ENCODE measurements at places on chromosomes 3 and 15.

DNA sequence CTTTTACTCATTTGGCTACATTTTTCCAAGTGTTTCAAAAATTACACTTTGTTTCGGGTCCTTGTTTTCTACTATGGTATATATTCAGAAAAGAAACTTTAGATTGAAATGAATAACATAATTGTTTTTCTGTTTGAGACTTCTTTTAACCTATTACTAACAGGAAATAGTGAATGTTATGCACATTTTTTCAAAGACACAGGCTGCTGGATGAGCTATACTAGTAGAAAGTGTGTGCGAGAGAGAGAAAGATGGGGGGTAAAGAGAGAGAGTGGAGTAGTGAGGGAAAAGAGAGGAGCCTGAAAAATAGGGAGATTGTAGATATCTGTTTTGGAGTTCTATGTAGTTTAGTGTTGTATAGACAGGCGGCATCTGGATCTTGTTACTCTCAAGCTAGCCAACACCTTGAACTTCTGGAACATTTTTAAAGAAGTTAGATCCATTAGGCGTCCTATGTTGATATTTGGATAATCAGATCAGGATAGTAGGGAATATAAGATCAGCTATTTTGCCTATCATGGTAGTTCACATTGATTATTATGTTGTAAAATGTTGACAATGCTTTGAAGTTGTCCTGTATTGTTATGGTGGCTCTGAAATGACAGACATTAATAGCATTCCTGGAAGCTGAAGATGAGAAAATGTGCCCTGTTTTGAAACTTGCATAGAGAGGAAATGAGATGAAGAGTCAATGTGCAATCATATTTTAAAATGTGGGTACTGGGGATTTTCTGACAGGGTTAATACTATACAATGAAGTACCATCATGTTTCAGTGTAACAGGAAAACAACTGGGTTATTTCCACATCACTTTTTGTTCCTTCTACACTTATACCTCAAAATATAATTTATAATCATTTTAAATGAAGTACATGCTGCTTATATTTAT lies 2.6 kb downstream of the RBMS3 start:
- no peaks in the 10 kb centered on the region for H3K36me3 ChIP-seq
- H3K27ac ChIP-seq, result peak overlapping the region; percentile 89

DNA sequence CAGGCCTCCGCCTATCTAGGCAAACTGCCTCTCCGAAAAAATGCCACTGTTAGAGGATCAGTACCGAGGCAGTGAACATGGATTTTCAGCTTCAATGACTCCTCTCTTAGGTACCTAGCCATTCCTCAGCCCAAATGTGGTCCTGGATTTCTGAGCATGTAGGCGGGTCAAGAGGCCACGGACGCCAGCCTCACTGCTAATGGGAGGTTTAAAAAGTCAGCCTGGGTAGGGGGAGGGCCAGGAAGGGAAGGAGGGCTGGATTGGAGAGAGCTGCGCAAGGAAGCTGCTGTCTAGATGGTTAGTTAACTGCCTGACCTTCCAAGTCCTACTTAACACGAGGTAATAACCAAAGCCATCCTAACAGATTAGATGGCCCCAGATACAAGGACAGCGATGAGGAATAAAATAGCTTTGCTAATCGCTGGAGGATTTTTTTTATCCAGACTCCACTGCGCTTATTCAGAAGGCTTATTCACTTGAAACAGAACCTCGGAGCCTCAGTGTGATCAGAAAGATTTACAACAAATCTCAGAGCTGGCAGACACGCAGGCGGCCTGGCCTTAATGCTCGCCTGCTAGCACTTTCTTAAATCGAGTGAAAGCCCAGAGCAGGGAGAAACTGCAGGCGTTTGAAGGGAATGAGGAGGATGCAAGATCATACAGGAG lies 34.3 kb downstream of the TLE3 start:
- no peak for DNase-seq
- peaks cover 55% of the 10 kb centered on the region for H3K4me1 ChIP-seq
- H3K27ac ChIP-seq, result peak overlapping the region; percentile 58
- no peak overlapping the region for H3K4me3 ChIP-seq
- peaks cover 50% of the 10 kb centered on the region for H3K36me3 ChIP-seq

- DNase-seq, result no peak
- no peaks in the 10 kb centered on the region for H3K36me3 ChIP-seq
- no peaks in the 10 kb centered on the region for H3K27me3 ChIP-seq
- no peak overlapping the region for H3K27ac ChIP-seq
Observed at GRCh38 chr15:83695246-83695645, 41.3 kb downstream of the ADAMTSL3 start.

GRCh38 chr15:40265875-40266274 lies 17.0 kb downstream of the ANKRD63 start:
- H3K36me3 ChIP-seq, result no peaks in the 10 kb centered on the region
- H3K27ac ChIP-seq, result no peak overlapping the region
- no peaks in the 10 kb centered on the region for H3K27me3 ChIP-seq
- no peak overlapping the region for H3K4me3 ChIP-seq
- DNase-seq, result no peak
- H3K4me1 ChIP-seq, result peaks cover 10% of the 10 kb centered on the region

GRCh38 chr3:12752102-12752501 lies 7.0 kb downstream of the TMEM40 start:
- H3K4me1 ChIP-seq, result peaks cover 17% of the 10 kb centered on the region
- DNase-seq, result no peak
- H3K36me3 ChIP-seq, result no peaks in the 10 kb centered on the region
- no peak overlapping the region for H3K4me3 ChIP-seq
- no peaks in the 10 kb centered on the region for H3K27me3 ChIP-seq
- peak overlapping the region; percentile 74 for H3K27ac ChIP-seq

GRCh38 chr3:148643389-148643840 lies 54.3 kb upstream of the AGTR1 start:
- H3K27ac ChIP-seq, result peak overlapping the region; percentile 30

DNA sequence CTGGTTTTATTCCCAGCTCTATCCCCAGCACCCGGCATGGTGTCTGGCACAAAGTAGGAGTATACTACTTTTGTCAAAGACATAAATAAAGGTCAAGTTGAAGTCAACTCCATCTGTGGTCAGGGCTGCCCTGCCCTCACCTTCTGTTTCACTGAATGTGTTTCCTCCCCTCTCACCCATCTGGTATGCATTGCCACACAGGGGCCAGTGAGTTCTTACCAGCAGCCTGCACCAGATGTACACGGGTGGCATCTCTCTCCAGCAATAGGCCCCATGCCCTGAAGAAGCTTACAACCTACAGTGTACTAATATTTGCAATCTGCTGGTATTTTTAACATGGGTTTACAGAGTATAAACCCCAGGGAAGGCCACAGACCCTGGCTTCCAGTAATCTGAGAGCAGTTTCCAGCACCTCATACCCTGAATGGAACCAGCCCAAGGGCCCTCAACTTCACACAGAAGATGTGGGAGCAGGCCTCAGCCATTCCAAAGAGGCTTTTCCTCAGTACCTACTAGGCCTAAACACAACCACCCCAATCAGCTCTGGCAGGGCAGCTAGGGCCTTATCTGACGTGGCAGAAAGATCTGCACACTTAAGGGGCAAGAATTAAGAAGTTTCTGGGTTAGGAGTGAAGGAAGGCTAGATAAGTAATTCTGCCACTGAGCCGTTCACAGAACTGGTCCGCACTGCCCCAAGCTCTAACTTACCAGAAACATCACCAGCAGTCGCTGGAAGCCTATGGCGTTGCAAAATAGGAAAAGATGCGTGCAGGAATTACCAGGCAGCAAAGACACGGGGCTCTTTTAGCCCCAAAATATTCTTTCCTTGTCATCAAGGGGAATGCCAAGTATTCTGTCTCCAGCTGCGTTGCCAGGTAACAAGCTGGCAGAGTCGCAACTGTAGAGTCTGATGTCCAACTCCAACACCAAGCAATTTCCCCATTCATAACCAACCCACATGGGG lies 2.1 kb downstream of the IDH2 start:
- no peak overlapping the region for H3K4me3 ChIP-seq
- peak overlapping the region; percentile 91 for H3K27ac ChIP-seq
- no peaks in the 10 kb centered on the region for H3K4me1 ChIP-seq
- H3K36me3 ChIP-seq, result no peaks in the 10 kb centered on the region
- H3K27me3 ChIP-seq, result no peaks in the 10 kb centered on the region

DNA sequence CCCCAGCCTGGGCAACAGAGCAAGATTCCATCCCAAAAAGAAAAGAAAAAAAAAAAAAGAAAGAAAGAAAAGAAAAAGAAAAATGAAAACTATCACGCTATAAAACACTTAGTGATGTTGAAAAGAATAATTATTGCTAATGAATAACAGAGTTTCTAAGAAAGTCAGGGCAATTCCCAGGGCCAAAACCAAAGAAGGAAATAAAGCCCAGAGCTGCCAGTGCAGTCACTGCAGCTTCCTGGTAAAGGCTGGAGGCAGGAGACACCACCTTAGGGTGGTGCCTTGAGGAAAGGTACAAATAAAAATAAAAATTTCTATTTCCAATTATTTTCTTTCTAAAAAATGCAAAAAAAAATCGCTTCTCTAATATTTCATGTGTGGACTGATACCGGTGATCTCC lies 19.7 kb upstream of the UACA start:
- no peaks in the 10 kb centered on the region for H3K27me3 ChIP-seq
- H3K36me3 ChIP-seq, result no peaks in the 10 kb centered on the region
- no peak overlapping the region for H3K27ac ChIP-seq
- no peak overlapping the region for H3K4me3 ChIP-seq
- DNase-seq, result no peak

DNA sequence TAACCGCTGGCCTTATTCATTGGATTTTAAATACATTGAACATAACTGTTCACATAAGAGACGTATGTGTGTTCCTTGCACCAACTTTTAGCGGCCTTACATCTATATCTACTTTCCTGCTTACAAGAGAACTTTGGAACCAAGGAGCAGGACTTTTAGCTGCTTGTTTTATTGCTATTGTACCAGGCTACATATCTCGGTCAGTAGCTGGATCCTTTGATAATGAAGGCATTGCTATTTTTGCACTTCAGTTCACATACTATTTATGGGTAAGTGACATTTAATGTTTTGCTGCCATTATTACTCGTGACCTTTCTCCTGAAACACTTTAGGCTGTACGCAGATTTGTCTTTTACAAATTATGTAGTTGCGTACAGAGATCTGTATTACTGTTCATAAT lies 47.1 kb downstream of the STT3B start:
- H3K4me1 ChIP-seq, result peaks cover 47% of the 10 kb centered on the region
- H3K27ac ChIP-seq, result peak overlapping the region; percentile 88
- no peak for DNase-seq
- H3K4me3 ChIP-seq, result no peak overlapping the region
- peaks cover 3% of the 10 kb centered on the region for H3K36me3 ChIP-seq

DNA sequence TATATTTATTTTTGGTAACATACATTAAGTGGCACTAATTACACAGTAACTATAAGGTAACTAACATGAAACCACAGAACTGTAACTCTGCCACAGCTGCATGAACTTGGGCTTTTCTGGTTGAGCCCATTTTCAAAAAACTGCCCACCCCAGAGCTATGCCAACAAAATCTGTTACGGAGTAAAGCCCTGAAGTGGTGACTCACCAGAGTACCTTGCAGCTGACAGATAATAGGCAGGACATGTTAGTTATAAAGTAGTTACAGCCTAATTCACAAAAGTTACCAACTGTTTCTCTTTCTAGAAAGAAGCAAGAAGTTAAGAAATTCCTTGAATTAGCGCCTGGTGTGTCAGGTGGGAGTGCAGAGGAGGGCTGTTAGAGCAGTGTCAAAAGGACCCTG lies 1.5 kb upstream of the GPX1 start:
- H3K4me1 ChIP-seq, result no peaks in the 10 kb centered on the region
- H3K4me3 ChIP-seq, result no peak overlapping the region
- peak overlapping the region; percentile 87 for H3K27ac ChIP-seq
- DNase-seq, result no peak
- peaks cover 64% of the 10 kb centered on the region for H3K36me3 ChIP-seq

DNA sequence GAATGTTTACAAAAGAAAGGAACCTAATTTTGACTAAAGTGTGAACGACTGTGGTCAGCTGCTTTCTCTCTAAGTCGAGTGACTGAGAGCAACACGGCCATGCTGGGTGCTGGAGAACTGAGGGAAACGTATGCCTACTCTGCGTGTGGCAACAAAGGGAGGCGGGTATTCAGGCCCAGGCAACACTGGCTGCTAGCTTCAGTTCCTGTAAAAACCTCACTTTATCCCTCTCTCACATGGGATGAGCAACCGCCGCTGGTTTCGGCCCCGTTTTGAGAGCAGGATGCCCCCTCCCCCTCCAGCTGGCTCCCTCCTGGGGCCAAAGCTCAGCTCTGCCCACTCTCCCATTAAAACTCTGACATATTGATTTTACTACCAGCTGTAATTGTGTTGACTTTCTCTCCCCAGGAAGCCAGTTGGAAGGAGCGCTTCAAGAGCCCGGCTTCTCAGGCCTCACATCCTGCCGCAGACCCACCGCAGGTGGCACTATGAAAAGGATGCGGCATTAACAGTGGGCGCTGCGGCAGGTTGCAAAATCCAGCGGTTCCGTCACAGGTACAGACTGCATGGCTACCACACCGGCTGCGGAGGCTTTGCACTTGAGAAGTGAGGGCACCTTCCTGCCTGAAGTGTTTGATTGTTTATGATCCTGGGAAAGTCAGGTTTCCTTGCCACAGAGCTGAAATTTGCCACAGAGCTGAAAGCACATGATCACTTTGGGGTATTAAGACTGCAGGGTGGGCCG lies 12.7 kb downstream of the PLXND1 start:
- H3K27me3 ChIP-seq, result no peaks in the 10 kb centered on the region
- no peak overlapping the region for H3K4me3 ChIP-seq
- H3K36me3 ChIP-seq, result no peaks in the 10 kb centered on the region
- H3K27ac ChIP-seq, result peak overlapping the region; percentile 90
- H3K4me1 ChIP-seq, result no peaks in the 10 kb centered on the region

DNA sequence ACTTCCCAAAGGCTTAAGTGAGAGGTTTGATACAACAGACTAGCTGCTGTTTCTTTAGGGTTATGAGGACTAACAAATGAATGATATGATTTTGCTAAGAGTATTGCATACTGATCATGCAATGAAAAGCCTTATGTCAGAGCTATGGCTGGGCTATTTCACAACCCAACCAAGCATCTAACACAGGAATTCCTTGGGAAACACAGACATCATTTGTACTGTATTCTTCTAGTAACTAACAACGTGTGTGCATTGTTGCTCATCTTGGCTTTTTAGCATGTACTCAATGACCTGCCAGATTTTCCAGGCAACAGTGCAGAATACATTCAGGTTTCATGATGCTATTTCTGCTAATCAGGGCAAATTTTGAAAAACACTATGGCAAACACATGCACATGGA lies 19.3 kb downstream of the PDZRN3 start:
- no peaks in the 10 kb centered on the region for H3K4me1 ChIP-seq
- no peak for DNase-seq
- no peak overlapping the region for H3K4me3 ChIP-seq
- H3K27ac ChIP-seq, result no peak overlapping the region
- no peaks in the 10 kb centered on the region for H3K36me3 ChIP-seq

GRCh38 chr3:121992601-121993560 lies 29.2 kb downstream of the ILDR1 start:
- no peaks in the 10 kb centered on the region for H3K4me1 ChIP-seq
- no peak for DNase-seq
- H3K27ac ChIP-seq, result no peak overlapping the region
- no peaks in the 10 kb centered on the region for H3K36me3 ChIP-seq

DNA sequence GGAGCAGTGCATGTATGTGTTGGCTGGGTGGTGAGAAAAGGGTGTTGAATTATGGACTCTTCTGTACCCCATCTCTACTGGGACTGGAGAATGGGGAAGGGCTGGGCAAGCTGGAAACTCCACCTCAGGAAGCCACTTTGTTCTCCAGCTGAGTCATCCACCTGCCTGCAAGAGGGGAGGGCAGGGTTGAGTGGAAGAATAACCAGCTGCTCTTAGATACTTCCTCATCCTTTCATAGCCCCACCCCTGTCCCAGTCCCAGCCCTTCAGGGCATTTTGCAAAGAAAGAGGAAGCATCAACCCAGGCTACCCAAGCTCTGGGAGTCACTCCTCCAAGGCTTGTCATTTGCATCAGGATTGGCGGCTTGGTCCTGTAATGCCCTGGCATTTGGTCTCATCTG lies 33.1 kb downstream of the RAB11A start:
- no peak overlapping the region for H3K27ac ChIP-seq
- peaks cover 40% of the 10 kb centered on the region for H3K36me3 ChIP-seq
- peak; percentile 64 for DNase-seq
- H3K4me1 ChIP-seq, result no peaks in the 10 kb centered on the region

All from right atrium auricular region (tissue), 2 donors.